GM12865 (cell line): ENCODE measurements at places on chromosomes 3 and 15.

DNA sequence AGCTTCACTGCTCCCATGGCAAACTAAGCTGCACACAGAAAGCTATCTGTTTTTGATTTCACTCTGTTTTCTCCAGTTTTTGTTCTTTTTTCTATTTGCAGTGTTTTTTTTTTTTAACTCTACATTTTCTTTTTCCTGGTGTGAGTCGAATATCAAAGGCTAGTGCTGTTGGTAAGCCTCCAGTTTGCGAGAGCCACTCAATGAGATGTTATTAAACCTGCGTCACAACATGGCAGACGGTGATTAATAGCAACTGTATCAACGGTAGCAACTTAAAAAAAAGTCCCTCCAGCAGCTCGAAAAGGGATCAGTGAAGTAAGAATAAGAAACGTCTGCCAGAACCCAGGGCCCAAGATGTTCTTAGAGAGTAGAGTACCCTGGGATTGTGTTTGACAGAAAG, 84.1 kb downstream of the MEIS2 start:
- no peak for DNase-seq

- no peak for DNase-seq
Measured at GRCh38 chr3:58164906-58165821, 45.6 kb downstream of the DNASE1L3 start.

- no peak for DNase-seq
Measured at GRCh38 chr3:128293930-128294329, 140.6 kb downstream of the EEFSEC start.

- DNase-seq = no peak
Measured at GRCh38 chr3:55185380-55185779, 257.5 kb upstream of the LRTM1 start.

DNA sequence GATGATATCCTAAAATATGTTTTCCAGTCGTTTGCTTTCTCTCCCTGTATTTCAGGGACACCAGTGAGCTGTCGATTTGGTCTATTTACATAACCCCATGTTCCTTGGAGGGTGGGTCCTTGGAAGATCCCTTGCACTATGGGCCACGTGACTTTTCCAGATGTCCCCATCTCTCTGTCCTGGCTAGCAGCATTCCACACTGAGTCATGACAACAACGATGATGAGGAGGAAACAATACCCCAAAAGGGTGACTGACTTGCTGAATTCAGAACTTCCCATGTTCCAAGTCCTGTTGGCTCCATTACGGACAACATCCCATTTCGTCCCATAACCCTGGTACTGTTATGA, 134.3 kb downstream of the NSMCE3 start:
- no peak for DNase-seq

GRCh38 chr15:48317221-48317620, 14.0 kb upstream of the DUT start:
- DNase-seq = no peak

GRCh38 chr3:99534951-99535704, 103.3 kb upstream of the COL8A1 start:
- peak; percentile 38 for DNase-seq

- DNase-seq = no peak
Measured at GRCh38 chr3:177827511-177828207, 630.4 kb upstream of the TBL1XR1 start.

DNA sequence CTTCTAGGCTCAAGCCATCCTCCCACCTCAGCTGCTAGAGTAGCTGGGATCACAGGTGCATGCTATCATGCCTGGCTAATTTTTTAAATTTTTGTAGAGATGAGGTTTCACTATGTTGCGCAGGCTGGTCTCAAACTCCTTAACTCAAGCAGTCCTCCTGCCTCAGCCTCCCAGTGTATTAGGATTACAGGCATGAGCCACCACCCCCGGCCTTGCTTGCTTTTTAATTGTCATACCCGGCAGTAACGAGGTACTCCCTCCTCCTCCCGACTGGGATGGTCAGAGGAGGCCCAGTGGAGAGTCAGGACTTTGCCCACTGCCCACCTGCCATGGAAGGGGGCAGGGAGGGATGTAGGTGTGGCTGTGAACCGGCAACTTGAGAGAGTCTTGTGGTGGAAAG, 4.5 kb downstream of the NOX5 start:
- DNase-seq = no peak

DNA sequence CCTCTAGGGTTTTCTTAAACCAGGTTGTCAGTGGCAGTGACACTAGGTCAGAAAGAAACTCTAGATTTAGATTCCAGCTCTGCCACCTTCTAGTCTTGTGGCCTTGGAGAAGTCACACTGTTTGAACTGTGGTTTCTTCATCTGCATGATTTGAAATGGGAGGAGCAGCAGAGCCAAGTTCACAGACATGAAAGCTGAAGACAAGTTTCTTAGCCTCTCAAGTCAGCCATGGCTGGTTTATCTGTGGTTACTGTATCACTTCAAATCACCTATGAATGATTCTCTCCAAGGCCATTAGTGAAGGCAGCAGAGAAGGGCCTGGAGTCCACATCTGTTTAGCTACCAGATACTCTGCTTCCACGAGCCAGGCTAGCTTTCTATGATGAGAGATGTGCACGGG, 15.6 kb downstream of the CLEC3B start:
- DNase-seq = peak; percentile 29

GRCh38 chr15:50112488-50113186, 6.4 kb downstream of the ATP8B4 start:
- DNase-seq = no peak

- DNase-seq = no peak
Measured at GRCh38 chr15:98907927-98908471, 99.6 kb downstream of the PGPEP1L start.

GRCh38 chr3:190130037-190130436, 9.3 kb upstream of the P3H2 start:
- no peak for DNase-seq
